Renal pelvis (tissue), 12 donors: ENCODE measurements at places on chromosomes 3 and 15. TPM values are rescaled to one million over a fixed set of nuclear protein-coding genes. Genes with fewer than 3 reads are reported as not detected.
A peak's percentile ranks its signal among the peaks of the same experiment; 100 is the strongest.

DNA sequence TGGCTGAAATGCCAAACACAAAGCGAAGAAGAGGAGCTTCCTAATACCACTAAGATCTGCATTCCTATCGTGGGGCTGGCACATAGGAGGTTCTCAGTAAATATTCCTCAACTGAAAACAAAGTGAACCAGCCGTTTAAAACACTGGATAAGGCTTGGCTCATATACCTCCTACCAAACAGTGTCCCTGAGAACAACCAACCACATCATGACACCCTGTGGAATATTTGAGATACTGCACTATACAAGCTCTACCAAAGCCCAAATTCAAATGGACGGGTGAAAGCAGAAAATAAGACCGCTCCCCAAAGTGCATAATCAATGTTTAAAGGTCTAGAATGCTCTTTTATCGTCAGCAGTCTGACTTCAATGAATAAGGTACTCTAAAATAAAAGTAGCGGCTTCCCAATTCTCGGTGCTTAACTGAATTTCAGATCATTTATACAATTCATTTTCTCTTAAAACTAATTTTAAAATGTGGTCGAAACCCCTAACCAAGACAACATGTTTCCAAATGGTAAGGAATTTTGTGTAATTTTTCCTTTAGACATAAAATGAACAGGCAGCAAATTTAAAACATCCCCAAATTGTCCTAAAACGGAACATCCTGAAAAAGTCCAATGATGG lies 425.8 kb downstream of the ERC2 start:
- peak; percentile 48 for DNase-seq

GRCh38 chr3:68943753-68944500 lies 11.6 kb upstream of the TAFA4 start:
- no peak for DNase-seq

GRCh38 chr15:66797921-66798320 lies 95.9 kb downstream of the SMAD6 start:
- no peak for DNase-seq

DNA sequence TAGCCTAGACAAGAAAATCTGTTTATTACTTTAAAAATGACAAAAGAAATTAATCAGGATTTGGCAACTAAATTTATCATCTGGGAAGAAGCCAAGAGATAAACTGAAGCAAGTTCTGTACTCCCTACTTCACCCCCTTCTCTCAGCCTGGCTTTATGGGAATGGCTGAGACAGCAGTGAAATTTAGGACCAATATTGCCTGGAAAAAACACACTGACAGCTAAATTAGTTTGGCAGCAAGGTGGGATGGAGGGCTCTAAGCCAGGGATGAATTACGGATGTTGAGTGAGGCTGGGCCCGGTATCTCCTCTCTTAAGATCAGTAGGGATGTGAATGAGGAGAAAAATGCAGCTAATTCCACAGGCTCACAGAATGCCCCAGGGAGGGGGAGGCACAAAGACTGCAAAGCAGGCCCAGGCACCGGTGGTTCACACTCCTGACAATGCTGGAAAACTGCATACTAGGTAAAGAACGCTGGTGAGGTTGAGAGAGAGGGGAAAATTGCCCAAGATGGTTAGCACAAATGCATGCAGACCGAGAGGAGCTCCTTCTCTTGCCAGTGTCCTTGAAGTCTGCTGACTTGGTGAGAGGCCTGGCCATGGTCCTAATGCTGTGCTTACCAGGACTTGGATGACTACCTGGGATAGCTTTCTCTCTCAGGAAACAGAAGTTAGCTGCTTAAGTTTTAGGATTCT lies 89.0 kb downstream of the WDR76 start:
- no peak for DNase-seq

DNA sequence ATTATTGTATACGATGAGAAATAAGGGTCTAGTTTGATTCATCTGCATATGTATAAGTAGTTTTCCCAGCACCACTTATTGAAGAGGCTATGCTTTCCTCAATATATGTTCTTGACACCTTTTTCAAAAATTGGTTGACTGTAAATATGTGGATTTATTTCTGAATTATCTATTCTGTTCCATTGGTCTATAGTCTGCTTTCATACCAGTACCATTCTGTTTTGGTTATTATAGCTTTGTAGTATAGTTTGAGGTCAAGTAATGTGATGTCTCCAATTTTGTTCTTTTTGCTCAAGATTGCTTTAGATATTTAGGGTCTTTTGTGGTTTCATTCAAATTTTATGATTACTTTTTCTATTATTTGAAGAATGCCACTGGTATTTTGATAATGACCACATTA lies 103.8 kb upstream of the LIPC start:
- DNase-seq, result no peak

- DNase-seq, result no peak
These were observed 7.2 kb downstream of the RTF1 start for GRCh38 chr15:41423979-41424659.

DNA sequence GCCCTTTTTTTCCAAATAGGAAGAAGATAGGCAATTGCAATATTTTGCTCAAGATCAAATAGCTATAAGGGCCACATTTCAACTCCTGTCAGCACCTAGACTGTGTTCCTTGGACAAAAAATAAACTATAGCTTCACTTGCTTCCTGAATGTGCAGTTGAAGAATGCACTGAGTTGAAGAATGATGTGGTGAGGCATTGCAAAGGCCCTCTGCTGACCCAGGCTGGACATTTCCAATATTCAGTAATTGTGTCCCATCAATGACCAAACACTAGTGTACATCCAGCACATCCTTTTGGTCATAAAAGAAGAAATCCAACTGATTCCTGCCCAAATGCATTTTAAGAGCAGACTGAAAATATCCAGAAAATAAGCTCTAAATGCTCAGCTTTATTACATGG lies 424.8 kb upstream of the TGFBR2 start:
- DNase-seq, result no peak

DNA sequence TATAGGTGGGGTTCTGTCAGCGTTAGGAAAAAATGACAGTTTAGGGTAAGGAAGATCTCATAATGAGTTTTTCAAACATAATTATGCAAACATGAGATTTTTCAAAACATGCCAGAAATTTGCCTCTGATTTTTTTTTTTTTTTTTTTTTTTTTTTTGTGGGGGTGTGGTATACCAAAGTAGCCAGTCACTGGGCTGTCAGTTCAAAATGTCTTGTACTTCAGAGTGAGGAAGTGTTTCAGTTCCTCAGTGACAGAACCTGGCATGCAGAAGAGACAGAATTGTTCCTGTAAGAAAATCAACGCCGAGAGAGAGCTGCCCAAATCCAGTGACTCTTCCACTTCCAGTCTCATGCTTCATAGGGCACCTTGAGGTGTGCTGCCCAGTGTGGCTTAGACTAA lies 9.7 kb downstream of the NCBP2 start:
- DNase-seq, result no peak

GRCh38 chr3:48110463-48110862 lies 77.8 kb downstream of the CDC25A start:
- DNase-seq, result no peak

DNA sequence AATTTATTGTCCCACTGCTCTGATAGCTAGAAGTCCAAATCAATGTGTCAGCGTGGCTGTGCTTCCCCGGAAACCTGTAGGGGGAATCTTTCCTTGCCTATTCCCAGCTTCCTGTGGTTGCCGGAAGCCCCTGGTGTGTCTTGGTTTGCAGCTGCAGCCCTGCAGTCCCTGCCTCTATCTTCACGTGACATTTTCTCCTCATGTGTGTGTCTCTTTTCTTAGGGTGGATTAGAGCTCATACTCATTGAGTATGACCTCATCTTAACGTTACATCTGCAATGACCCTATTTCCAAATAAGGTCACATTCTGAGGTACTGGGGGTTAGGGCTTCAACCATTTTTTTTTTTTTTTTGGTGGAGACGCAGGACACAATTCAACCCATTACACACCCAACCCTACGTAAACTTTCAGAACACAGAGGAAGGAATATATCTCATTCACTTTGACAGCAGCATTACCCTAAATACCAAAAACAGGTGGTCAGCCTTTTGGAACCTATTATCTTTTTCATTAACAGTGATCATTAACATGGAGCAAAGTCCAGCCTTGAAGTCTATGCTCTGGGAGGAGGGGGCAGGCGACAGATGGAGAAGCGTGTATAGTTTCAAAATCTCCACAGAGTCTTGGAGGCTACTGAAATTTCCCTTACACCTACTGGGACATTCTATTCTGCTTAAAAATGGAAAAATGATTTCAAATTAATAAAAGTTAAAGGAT lies 88.6 kb downstream of the RYK start:
- no peak for DNase-seq

DNA sequence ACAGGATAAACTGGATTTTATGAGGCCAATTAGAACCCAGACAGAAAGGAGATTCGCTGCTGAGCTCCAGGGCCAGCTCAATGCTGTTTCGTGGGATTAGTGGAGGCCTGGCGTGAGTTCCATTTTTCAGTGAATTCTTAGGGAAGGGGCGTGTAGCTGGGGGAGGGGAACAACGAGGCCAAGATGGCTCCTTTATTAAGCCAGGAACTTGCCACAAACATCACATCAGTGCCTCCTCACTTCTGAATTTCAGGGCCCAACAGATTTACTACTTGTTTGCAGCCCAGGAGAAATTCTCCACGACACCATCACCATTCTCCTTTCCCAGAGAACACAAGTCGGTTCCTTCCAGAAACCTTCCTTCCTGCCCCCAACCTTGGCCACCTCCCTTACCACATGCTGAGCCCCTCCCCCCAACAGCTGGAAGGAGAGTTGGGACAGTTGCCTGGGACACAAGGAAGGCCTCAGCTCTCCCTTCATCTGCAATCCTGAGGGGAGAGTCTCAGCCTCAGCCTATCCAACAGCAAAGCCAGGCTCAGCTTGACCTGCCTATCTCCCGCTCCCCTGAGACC lies 5.8 kb downstream of the IGDCC4 start:
- DNase-seq, result no peak

- no peak for DNase-seq
These were observed 46.6 kb downstream of the SMAD6 start for GRCh38 chr15:66748708-66749035.

GRCh38 chr3:155281912-155282311 lies 11.6 kb downstream of the STRIT1 start:
- no peak for DNase-seq

DNA sequence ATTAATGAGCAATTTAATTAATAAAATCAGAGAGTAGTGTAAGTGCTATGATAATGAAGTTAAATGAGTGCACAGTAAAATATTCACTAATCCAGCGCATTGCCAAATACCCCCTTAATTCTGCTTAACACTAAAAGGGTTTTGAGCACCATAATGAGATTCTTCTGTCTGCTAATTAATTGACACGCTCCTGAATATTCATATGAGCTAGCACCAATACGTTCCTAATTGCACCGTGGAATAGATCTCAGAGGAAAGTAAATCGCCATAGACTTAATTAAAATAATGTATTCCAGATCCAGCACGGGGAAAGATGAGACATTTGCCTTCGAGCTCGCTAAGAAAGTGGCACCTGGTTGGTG lies 9.6 kb upstream of the FOXB1 start:
- DNase-seq, result no peak

DNA sequence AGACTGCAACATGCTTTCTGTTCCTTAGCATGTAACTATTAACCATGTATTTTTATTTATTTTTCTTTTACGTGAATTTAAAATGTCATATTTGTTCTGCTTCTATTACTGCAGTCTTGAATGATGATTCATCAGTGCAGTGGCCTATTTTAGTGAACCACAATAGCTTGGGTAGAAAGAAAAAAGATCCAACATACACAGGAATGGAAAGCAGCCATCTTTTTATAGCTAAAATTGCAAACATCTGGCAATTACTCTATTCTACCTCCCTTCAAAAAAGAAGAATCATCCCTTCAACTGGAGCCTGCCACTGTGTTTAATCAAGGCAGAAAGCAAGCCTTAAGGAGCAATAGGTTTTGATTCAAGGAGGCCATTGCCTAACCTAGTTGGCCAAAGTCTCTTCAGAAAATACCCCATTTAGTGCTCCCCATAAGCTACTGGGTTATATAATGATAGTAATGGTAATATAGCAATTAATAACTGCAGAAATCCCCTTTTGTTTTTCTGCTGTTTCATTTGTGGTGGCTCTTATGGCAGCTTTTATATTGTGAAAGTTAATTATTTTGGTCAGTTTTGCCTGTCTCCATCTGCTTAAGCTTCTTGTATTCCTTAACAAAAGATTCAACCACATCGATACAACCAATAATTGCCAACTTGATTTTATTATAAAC lies 267.3 kb downstream of the LPP start:
- no peak for DNase-seq

- no peak for DNase-seq
These were observed 755 bp upstream of the TMEM108 start for GRCh38 chr3:133037436-133037835.

DNA sequence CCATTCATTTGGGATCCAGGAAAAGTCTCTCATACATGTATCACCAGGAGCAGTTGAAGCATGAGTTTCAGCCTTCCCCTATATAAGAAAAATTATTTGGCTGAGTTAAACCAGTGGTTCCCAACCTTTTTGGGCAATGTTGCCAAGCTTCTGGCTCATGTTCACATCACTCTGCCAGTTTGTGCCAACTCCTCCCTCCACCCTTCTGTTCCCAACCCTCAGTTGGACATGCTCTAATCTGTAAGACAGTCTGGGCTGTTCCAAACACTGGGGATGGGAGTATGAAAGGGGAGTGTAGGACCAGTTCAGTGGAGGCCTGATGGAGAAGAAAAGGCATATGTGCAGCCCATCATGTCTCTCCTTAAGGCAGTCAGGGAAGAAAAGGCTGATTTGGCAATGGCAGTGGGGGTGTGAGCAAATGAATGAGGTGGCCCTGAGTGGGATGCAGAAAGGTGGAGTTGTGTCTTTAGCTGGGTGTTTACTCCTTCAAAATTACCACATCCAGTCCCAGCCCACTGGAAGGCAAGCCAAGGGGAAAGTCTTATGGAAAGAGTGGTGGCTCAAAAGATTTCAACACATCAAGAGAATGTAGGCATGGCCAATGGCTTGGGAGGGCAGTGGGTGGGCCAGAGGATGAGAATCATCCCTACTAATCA lies 32.0 kb upstream of the PRICKLE2 start:
- DNase-seq, result no peak

- no peak for DNase-seq
These were observed 146.6 kb downstream of the CHSY1 start for GRCh38 chr15:101105059-101105891.

DNA sequence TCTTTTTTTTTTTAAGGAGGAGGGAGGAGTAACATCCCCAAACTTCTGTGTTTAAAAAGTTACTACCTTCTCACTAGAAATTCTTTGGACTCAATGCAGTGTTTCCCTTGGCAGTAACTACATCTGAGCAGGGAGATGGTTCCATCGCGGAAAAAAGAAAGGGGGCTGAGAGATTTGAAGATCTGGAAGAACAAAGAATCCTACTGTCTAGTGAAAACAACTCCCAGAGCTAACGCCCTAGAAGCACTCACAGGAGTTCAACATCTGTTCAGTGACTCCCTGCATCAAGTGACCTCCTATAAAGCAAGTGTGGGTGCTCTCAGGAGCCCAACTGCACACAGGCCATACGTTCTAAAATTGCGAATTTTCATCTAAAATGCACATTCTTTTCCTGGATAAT lies 66.8 kb upstream of the PXYLP1 start:
- DNase-seq, result no peak

SATB1 gene
- 34.0 TPM for polyA plus RNA-seq

CERS3 gene
- polyA plus RNA-seq, result 0.03 TPM

TMEM212 gene
- polyA plus RNA-seq, result 0.30 TPM

RARRES1 gene
- 8.2 TPM for polyA plus RNA-seq

FBXL22 gene
- 1.6 TPM for polyA plus RNA-seq

RASA2 gene
- 17.4 TPM for polyA plus RNA-seq

TTLL3 gene
- polyA plus RNA-seq, result 37.7 TPM

MAP6D1 gene
- 1.6 TPM for polyA plus RNA-seq

TGM4 gene
- polyA plus RNA-seq, result 0.05 TPM

TRPM1 gene
- 0.21 TPM for polyA plus RNA-seq
